Suprapubic skin (tissue), 4 donors: ENCODE measurements at places on chromosomes 13 and 19.

DNA sequence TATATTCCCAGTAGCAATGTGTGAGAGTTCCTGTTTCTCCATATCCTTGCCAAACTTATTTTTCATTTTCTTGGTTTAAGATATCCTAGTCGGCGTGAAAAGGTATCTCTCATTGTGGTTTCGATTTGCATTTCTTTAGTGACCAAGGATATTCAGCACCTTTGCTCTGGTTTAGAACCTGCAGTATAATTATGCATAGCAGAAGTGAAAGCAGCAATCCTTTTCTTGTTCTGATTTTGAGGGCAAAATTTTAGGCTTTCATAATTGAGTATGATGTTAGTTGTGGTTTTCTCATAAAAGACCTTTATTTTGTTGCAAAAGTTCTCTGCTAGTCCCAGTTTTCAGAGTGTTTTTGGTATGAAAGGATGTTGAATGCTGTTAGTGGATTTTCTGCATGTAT is 491.0 kb downstream of the FGF9 start:
- no peak for DNase-seq

DNA sequence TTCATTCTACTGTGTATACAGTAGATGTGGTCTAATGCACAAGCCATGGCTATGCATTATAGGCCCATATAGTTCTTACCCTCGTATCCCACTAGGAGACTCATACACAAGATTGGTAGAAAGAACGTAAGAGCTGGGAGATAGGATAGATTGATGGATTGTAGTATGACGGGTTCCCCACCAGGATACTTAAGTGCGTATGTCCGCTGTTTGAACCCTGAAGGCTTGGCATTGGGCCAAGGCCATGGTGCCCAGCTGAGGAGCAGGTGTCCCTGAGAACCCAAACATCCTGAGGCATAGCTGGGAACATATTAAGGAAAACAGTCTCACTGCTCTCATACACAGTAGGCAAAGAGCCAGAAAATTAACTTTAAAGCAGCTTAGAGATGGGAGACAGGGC is 617.5 kb upstream of the KLF12 start:
- DNase-seq = no peak

GRCh38 chr13:76808927-76809326 is 77.3 kb downstream of the KCTD12 start:
- no peak for DNase-seq

GRCh38 chr13:50365408-50366391 is 350.5 kb downstream of the KCNRG start:
- no peak for DNase-seq

- DNase-seq = no peak
These were observed 267.3 kb downstream of the FGF9 start for GRCh38 chr13:21938168-21938567.
